NCI-H69 (cell line): ENCODE measurements at places on chromosomes 5 and 9.

DNA sequence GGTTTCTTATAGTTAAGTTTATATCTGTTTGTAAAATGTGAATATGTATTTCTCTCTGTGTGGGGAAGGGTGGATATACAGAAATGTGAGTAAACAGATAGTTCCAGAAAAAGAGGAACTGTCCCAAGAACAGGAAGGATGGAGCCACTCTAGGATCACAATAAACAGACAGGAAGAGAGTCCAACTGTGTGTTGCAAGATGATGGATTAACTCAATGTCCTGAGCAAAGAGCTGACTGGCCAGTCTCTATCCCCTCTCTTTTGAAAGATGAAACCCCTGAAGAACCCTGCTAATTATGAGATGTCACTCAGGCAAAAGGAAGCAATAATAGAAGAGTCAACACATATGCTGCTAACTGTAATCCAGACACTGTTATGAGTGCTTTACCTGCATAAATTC lies 202.7 kb downstream of the SEMA6A start:
- DNase-seq = peak; percentile 93

DNA sequence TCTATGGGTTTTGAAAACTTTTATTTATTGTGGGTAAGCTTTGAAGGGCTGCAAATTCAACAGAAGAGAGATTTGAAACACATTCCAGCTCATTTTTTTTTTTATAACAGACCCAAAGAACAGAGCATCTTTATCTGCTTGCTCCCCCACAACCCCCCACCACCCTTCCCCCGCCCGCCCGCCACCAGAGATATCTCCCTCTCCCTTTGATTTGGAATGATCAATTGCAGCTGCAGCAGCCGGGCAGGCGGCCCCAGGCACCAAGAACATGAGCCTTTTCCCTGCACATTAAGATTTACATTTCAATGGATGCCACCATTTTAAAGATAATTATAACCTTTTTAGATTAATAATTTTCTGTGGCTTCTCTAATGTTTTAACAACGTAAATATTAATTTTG lies 510.9 kb downstream of the ZNF608 start:
- DNase-seq = no peak

- DNase-seq = no peak
Observed at GRCh38 chr9:106970976-106971457, 108.1 kb downstream of the ZNF462 start.

DNA sequence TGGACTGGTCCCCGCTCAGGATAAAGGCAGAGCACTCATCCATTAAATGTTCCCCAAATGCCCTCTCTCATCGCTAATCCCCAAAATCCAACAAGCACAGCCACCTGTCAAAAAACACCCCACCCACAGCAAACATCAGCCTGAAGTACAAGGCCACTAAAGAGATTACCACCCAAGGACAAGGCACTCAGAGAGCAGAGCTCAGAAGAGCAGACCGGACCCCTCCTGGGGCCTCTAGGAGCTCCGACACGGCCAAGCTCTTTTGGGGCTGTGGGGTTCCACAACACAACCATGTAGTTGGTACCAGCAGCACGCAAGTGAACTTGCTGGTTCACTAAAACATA lies 9.8 kb downstream of the VDAC1 start:
- no peak for DNase-seq

- DNase-seq = peak; percentile 9
Observed at GRCh38 chr5:135700731-135701130, 121.9 kb upstream of the CXCL14 start.

DNA sequence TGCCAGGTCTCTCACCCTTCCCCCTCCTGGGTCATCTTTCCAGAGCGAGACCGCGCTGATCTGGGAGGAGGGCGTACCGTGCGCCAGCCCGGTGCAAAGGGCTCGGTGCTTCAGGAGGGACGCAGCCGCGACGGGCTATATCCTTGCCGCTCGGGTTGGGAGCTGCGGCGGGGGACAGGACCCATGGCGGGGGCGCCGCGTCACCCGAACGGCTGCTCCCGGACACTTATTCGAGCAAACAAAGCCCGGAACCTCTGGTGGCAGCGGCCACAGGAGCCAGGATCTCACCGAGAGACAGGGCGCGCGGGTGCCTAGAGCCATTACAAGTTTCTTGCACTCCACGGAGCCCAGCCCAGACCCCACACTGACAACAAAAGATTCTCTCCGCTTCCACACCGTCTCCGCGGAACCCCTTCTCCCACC lies 1.3 kb downstream of the SEMA6A start:
- peak; percentile 89 for DNase-seq

- peak; percentile 83 for DNase-seq
Observed at GRCh38 chr5:72818866-72819534, 2.5 kb downstream of the TNPO1 start.

DNA sequence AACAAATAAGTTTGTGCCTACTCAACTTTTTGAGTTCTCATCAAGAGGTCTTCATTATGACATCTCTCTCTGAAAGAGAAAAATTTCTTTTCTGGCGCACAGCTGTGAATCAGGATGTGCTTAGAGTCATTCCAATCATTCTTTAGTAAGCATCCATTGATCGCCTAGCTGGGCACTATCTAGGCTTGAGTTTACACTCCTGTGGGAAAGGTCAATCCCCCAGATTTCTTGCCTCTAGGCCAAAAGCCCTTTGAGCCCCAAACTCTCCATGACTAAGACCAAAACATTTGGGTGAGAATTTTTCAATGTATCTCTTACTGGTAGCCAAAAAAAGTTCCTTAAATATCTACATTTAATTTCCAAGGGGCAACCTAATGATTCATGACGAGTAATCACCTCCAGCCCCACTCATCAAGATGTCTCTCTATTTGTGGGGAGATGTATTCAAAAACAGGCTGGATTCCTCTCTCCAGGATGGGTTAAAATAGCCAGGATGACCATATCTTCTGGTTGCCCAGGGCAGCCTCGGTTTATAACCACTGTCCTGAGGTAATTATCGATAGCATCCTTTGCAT lies 101.7 kb downstream of the GNA14 start:
- DNase-seq = no peak

- peak; percentile 78 for DNase-seq
Observed at GRCh38 chr9:131815970-131816873, 76.3 kb upstream of the RAPGEF1 start.

DNA sequence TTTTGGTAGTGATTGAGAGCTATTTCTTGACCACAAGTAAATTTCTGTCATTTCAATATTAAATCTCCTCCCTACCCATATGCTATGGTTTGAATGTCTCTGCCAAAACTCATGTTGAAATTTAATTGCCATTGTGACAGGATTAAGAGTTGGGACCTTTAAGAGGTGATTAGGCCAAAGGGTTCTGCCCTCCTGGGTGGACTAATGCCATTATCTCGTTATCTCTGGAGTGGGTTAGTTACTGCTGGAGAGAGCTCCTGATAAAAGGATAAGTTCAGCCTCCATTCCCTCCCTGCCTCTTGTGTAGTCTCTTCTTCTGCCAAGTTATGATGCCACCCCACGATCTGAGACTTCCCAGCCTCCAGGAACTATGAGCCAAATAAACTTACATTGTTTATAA lies 3.6 kb upstream of the DRD1 start:
- no peak for DNase-seq

GRCh38 chr5:92402956-92403702 lies 1020.0 kb upstream of the ARRDC3 start:
- DNase-seq = peak; percentile 99
